ENCODE measurements at places on chromosomes 1 and 21.

DNA sequence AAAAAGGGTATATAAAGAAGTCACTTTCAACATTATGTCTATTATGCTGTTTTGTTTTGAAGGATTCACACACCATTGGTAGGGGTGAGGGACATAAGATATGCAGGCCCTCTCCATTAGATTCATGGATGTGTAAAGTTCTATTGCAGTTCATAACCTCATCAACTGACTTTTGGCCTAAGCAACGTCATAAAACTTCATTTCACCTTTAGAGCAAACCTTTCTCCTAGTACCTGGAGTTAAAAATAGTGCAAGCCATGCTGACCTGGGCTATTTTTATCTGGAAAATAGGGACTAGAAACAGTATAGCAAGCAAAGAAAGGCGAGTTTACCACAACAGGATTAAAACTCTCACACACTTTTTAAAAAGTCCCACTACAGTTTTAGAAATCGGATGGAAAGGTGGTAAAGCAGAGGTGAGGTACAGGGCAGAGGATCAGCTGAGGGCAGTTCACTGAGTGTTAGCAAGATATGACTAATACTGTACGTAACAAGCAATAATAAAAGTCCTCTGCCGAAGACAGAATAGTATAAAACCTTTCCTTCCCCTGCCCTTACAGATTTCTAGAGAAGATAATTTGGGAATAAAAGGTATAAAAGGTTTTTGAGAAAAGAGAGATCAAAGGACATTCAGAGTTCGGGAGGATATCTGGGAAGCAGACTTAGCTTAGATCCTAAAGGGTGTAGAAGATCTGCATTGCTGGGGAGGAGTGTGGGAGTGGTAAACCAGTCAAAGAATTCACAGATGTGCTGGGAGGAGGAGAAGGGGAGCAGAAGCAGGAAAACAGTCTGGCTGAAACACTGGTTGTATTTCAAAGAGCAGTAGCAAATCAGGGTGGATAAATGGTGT is 14.3 kb downstream of the EGLN1 start:
- DNase-seq, result no peak

DNA sequence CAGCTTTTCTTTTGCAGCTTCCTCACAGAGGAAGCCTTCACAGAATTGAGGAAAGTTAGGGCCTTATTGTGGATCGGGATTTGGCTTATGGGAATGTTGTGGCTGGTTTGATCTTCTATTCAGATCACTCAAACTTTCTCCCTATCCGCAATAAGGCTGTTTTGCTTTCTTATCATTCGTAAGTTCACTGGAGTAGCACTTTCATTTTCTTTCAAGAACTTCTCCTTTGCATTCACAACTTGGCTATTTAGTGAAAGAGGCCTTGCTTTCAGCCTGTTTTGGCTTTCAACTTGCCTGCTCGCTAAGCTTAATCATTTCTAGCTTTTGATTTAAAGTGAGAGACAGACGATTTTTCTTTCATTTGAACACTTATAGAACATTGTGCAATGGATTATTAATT is 181.9 kb upstream of the B3GALT2 start:
- no peak for DNase-seq

GRCh38 chr1:212977781-212978645 is 27.7 kb downstream of the VASH2 start:
- no peak for DNase-seq

DNA sequence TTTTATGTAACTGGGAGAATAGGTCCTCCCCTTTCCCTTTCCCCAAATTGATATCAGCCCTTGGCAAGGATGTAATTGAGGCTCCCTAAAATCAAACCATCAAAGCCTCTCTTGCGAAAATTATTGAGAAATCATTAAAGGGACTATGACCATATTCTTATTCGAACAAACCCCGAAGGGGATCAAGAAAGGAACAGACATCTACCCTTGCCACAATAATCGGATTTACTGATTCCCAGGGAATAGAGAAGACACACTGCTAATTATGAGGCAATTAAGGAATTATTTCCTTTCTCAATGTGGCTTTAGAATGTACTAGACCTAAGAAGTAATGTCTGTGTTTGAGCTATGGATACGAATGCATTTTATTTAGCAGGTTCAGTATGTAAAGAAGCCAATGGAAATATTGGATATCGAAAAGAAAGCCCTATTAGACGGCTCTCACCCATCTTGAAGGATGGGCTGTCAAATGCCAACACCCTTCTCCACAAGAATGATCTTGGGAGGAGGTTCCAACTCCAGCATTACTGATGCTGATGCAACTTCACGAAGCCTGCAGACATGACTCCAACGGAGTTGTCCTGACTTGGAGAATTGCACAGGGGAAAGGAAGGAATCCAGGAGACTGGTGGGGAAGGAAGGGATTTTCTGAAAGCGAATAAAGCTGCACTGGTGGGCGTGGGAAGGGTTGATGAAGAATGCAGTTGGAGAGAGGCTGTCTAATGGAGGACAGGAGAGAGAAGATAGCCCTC is 11.6 kb upstream of the PTPRF start:
- no peak for DNase-seq

DNA sequence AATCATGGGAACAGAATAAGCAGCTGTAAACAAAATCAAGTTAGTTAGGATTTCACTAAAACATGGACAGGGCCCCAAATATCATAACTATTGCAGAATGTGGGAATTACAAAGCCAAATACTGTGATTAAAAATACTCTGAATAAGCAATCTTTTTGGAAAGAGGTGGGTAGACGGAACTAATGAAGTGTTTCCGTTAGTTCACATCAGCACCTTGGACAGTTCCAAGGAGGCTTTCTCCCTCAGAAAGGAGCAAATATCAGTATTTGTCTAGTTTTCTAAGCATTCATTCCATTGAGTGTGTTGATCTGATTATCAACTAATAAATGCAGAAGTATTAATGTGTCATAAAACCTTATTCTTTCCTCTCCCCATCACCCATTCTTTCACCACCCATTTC is 97.4 kb downstream of the FAM78B start:
- DNase-seq, result no peak
